Sigmoid colon (tissue), 7 donors: ENCODE measurements at places on chromosomes 1 and 21. TPM values are rescaled to one million over a fixed set of nuclear protein-coding genes. Genes with fewer than 3 reads are reported as not detected.

The CCDC181 gene
- total RNA-seq = not detected

The TIPRL gene
- total RNA-seq = 30.7 TPM

The ABCA4 gene
- 0.16 TPM for total RNA-seq

The GJB3 gene
- not detected for total RNA-seq

The EVA1C gene
- 53.8 TPM for total RNA-seq

The WNT4 gene
- total RNA-seq = 0.14 TPM

The SAMD13 gene
- total RNA-seq = 0.41 TPM

The CACNA1S gene
- total RNA-seq = not detected

The UBE2J2 gene
- total RNA-seq = 44.3 TPM

The TNFSF18 gene
- not detected for total RNA-seq

The NBPF11 gene
- total RNA-seq = 13.3 TPM

The RGSL1 gene
- not detected for total RNA-seq

The SLC25A44 gene
- total RNA-seq = 13.3 TPM

- no peaks in the 10 kb centered on the region for H3K36me3 ChIP-seq
- no peaks in the 10 kb centered on the region for H3K4me1 ChIP-seq
- DNase-seq = no peak
- H3K4me3 ChIP-seq = no peak overlapping the region
- no peaks in the 10 kb centered on the region for H3K27me3 ChIP-seq
Observed at GRCh38 chr1:167509587-167509986, 8.7 kb downstream of the CD247 start.

DNA sequence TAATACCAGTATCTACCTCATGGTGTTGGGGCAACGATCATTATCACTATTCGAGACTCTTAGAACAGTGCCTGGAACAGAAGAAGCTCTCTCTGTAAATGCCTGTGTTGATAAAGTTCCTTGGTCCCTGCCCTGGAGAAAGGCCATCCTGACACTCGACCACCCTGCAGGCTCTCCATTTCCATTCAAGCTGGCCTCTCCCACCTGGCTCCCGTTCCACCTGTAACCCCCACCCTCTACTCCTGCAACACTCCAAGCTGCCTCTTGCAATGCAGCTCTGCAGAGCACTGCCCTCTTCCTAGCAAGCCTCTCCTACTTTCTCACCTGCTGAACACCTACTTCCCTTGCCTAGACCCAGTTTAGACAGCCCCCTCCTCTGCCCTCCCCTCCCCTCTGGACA is 6.1 kb downstream of the SPOCD1 start:
- no peak overlapping the region for H3K4me3 ChIP-seq
- DNase-seq = no peak
- H3K27ac ChIP-seq = no peak overlapping the region
- H3K27me3 ChIP-seq = no peaks in the 10 kb centered on the region
- no peaks in the 10 kb centered on the region for H3K36me3 ChIP-seq

DNA sequence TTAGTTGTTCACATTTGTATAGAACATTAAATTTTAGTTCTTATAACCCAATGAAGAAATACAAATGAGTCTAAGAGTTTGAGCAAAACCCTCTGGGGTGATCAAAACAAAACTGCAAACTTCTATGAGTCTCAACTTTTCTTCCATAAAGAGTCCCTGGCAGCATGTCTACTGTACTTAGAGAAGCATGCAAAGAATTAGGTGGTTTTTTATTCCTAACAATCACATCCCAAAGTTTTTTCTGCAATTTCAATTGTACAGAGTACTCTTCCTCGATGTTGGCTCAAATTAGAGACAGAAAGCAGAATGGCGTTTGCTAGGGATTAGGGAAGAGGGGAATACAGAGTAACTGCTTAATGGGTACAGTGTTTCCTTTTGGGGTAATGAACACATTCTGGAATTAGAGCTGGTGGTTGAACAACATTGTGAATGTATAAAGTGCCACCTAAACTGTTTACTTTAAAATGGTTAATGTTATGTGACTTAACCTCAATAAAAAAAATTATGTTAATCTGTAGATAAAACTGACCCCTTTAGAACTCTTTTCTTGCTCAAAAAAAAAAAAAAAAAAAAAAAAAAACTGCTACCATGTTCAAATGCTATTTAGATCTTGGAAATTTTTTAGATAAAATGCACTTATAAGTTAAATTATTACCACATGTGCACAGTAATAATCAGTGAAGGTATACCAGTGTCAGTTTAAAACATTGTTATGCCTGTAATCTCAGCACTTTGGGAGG is 4.8 kb downstream of the RC3H1 start:
- no peaks in the 10 kb centered on the region for H3K27me3 ChIP-seq
- H3K4me1 ChIP-seq = peaks cover 57% of the 10 kb centered on the region
- H3K27ac ChIP-seq = no peak overlapping the region
- H3K4me3 ChIP-seq = no peak overlapping the region
- no peak for DNase-seq
- H3K36me3 ChIP-seq = no peaks in the 10 kb centered on the region

GRCh38 chr1:77744576-77744975 is 15.1 kb downstream of the USP33 start:
- no peak overlapping the region for H3K27ac ChIP-seq
- H3K36me3 ChIP-seq = no peaks in the 10 kb centered on the region
- H3K4me1 ChIP-seq = peaks cover 10% of the 10 kb centered on the region
- H3K4me3 ChIP-seq = no peak overlapping the region

GRCh38 chr1:212935387-212935981 is 14.9 kb upstream of the VASH2 start:
- no peaks in the 10 kb centered on the region for H3K36me3 ChIP-seq
- H3K4me1 ChIP-seq = no peaks in the 10 kb centered on the region
- H3K27ac ChIP-seq = no peak overlapping the region
- no peaks in the 10 kb centered on the region for H3K27me3 ChIP-seq
- H3K4me3 ChIP-seq = no peak overlapping the region

DNA sequence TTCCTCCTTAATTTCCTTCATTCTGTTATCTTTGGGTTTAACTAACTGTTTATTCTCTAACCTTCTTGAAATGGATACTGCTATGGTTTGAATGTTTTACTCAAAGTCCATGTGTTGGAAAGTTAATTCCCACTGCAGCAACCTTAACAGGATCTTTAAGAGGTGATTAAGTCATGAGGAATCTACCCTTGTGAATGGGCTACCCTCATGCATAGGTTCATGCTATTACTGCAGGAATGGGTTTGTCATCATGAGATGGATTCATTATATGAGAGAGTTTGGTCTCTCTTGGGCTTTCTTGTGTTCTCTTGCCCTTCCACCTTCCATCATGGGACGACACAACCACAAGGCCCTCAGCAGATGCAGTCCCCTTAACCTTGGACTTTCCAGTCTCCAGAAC is 516.9 kb downstream of the ADGRL2 start:
- no peaks in the 10 kb centered on the region for H3K27me3 ChIP-seq
- no peak overlapping the region for H3K27ac ChIP-seq
- no peak for DNase-seq
- H3K36me3 ChIP-seq = no peaks in the 10 kb centered on the region

DNA sequence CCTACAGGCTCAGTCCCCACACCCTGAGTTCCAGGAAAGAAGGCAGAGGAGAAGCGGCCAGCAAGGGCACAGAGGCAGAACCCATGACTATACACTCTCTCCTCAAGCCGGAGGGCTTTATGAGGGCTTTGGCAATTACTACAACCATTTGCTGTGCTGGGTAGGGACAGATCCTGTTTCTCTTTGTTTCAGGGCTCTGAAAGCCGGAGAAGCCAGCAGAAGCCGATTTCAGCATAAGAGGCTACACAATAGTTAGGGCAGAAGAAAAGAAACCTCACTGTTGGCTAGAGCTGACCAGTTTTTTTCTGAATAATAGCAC is 13.9 kb downstream of the GPR3 start:
- peaks cover 56% of the 10 kb centered on the region for H3K4me1 ChIP-seq
- H3K36me3 ChIP-seq = peaks cover 44% of the 10 kb centered on the region
- DNase-seq = no peak
- peak overlapping the region; percentile 80 for H3K27ac ChIP-seq
- H3K27me3 ChIP-seq = no peaks in the 10 kb centered on the region
- H3K4me3 ChIP-seq = no peak overlapping the region

DNA sequence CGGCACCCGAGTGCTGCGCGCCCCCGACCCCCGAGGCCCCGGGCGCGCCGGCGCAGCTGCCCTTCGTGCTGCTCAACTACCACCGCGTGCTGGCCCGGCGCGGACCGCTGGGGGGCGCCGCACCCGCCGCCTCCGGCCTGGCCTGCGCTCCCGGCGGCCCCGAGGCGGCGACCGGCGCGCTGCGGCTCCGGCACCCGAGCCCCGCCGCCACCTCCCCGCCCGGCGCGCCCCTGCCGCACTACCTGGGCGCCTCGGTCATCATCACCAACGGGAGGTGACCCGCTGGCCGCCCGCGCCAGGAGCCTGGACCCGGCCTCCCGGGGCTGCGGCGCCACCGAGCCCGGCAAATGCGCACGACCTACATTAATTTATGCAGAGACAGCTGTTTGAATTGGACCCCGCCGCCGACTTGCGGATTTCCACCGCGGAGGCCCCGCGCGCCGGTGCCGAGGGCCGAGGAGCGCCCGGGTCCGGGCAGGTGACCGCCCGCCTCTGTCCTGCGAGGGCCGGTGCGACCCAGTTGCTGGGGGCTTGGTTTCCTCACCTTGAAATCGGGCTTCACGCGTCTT is 49.0 kb downstream of the SIM2 start:
- H3K4me3 ChIP-seq = no peak overlapping the region
- H3K4me1 ChIP-seq = peaks cover 12% of the 10 kb centered on the region
- no peak overlapping the region for H3K27ac ChIP-seq
- DNase-seq = no peak
- no peaks in the 10 kb centered on the region for H3K36me3 ChIP-seq
- H3K27me3 ChIP-seq = peaks cover 50% of the 10 kb centered on the region

DNA sequence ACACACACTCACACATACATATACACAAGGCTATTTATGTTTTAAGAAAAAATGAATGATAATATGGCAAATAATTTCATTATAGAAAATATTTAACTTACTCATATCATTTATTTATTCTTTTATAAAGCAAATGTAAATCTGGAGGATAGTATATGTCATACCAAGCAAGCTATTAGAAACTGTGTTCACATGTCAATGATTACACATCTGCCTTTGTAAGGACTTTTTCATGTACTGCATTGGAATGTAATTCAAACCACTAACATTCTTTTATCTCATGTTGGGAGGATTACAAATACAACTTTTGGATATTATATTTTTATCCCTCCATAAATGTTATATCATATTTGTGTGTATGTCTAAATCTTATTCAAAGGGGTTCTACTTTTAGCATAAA is 1887.4 kb downstream of the NCAM2 start:
- no peak for DNase-seq
- no peaks in the 10 kb centered on the region for H3K27me3 ChIP-seq
- H3K4me1 ChIP-seq = no peaks in the 10 kb centered on the region
- no peaks in the 10 kb centered on the region for H3K36me3 ChIP-seq

- H3K36me3 ChIP-seq = no peaks in the 10 kb centered on the region
- no peaks in the 10 kb centered on the region for H3K27me3 ChIP-seq
- no peak overlapping the region for H3K27ac ChIP-seq
- H3K4me3 ChIP-seq = no peak overlapping the region
- no peak for DNase-seq
Observed at GRCh38 chr1:234617131-234617985, 7.4 kb upstream of the IRF2BP2 start.

- DNase-seq = no peak
- H3K4me3 ChIP-seq = peak overlapping the region; percentile 21
- H3K27ac ChIP-seq = peak overlapping the region; percentile 40
- no peaks in the 10 kb centered on the region for H3K4me1 ChIP-seq
- no peaks in the 10 kb centered on the region for H3K27me3 ChIP-seq
Observed at GRCh38 chr1:41891199-41891896, 27.4 kb downstream of the HIVEP3 start.

DNA sequence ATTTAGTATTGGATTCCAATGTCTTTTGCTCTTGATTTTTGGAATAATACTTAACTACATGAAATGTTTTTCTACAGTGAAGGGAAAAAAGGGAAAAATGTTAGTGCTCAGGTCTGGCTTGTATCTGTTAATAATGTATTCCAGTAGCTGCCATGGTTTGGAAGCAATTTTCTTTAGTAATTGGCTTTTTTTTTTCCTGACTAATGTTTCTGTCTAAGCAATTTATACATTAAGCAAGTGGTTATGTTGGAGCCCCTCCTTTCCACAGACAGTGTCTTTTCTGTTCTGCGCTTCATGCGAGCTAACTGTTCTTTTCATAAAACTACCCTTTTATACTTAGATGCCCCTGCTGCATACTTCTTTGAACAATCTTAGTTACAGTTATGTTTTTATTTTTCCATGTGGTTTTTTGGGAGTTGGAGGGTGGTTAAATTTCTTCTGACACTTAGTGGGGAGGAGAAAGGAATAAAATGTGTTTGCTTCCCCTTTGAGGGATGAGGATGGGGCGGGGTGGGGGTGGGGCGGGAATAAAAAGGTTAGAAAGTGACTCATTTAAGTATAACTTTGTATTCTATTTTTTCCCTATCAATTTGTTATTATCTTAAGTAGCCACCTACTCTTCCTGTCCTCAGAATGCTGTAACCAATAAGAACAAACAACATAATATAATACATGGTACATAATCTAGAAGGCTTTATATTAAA is 83.1 kb downstream of the CLIC4 start:
- no peak overlapping the region for H3K27ac ChIP-seq
- H3K27me3 ChIP-seq = no peaks in the 10 kb centered on the region
- H3K4me3 ChIP-seq = no peak overlapping the region
- H3K4me1 ChIP-seq = peaks cover 66% of the 10 kb centered on the region
- DNase-seq = no peak

GRCh38 chr1:22311461-22311860 is 140.2 kb upstream of the ZBTB40 start:
- H3K4me1 ChIP-seq = no peaks in the 10 kb centered on the region
- H3K27me3 ChIP-seq = no peaks in the 10 kb centered on the region
- no peak for DNase-seq
- H3K4me3 ChIP-seq = no peak overlapping the region
- H3K36me3 ChIP-seq = no peaks in the 10 kb centered on the region

DNA sequence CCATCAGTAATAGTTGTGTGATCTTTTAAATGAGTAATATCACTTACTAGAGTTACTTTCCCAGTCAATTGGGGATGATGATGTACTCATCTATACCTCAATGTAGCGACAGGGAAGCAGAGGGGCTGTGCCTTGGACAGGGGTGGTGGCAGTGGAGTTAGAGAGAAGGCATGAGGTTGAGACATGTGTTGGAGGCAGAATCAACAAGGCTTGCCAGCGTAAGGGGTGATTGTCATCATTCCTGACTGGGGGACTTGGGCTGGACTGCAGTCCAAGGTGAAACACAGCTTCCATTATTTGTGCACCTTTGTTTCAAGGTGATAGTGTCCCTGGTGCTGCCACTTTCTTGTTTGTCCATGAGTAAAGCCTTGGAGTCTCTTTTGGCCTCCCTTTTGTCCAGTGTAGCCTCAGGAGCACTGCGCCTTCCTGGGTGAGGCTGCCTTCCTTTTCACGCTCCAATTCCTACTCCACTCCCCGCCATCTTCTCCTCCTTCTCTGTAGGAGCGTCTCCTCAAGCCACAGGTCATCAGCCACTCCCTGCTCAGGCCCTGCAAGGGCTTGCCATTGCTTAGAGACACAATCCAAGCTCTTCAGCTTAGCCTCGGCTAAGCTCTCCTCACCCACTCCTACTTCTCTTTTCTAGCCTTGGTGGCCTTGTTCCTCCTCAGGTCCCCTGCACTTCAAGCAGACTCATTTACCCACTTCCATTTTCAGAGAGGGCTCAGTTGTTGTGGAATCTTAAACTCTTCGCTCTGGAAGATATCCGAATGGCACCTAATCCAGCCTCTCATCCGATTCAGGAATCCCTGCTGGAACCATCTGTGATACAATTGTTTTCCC is 77.6 kb upstream of the CD34 start:
- no peaks in the 10 kb centered on the region for H3K27me3 ChIP-seq
- no peak overlapping the region for H3K4me3 ChIP-seq
- no peaks in the 10 kb centered on the region for H3K4me1 ChIP-seq
- H3K36me3 ChIP-seq = no peaks in the 10 kb centered on the region
